ENCODE measurements at places on chromosomes 7 and 10. TPM values are rescaled to one million over a fixed set of nuclear protein-coding genes. Genes with fewer than 3 reads are reported as not detected.

Gene CFAP69
- total RNA-seq, result 2.7 TPM

Gene MINPP1
- total RNA-seq, result 28.0 TPM

DNA sequence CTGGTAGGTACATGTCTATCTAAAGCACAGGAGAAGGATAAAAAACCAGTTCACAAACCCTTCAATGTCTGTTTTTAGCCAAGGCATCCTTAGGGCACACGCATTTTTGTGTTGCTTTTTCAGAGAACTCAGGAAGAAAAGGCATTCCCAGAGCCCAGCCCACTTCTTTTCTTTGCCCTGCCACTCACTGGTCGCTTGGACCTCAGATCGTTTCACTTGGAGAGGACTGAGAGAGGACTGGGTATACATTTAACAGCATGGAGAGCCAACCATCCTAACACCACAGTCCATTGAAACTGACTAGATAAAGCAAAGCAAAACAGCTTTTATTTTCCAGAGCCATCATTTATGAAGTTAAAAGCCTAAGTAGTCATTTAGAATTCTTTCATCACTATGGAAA, 194.2 kb downstream of the CAMK1D start:
- DNase-seq, result no peak

DNA sequence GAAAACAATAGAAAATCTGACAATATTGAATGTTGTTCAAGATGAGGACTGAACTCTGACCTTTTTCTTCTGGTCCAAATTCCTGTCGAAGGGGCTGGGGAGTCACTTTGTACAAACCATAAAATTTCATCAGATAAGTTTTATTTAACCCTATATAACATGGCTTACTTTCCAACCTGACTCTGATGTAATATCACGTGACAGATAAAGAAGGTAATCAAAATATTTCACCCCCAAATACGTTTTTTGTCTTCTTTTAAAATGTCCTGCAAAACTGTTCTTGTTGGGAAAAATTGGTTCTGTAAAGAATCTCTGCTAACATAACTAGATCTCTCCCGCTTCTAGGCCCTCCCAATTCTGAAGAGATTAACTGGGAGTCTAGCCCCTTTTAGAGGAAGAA, 90.9 kb upstream of the MDFIC start:
- DNase-seq, result no peak

- DNase-seq, result peak; percentile 68
These were observed 16.6 kb downstream of the BAG3 start for GRCh38 chr10:119667562-119668328.

All from HepG2 (cell line).